Sciatic nerve (tissue), 2 donors: ENCODE measurements at places on chromosomes 2 and 18.

DNA sequence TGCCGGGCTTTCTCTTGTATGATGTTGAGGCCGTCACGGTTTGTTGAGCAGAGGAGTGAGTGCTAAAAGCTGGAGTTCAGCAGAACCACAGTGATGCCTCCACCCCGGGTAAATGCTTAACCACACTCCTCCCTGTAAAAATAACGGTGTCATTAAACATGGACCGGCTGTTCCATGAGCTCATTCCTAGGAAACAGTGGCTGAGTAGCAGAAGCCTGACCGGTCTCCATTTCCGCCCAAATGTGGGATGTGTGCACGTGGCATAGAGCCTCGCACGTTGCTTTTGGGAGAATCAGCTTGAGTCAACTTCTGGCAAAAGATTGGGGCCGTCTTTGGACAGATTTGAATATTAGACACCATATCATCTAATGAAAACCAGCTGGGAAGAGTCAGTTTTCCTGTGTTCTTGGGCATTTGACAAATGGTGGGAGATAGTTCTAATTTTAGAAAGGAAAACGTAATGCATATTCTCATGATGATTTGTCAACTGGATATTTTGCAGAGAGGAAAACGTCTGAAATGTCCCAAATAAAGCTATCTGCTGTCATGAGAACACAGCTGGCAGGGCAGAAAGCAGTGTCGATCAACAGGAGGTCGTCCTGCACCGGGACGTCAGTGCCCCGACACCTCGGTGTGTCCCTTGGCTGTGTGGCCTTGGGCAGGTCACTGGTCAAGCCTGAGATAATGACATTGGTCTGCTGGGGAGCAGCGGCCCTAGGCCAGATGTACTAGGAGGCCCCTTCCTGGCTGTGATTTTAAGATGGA, 42.4 kb downstream of the LRRFIP1 start:
- peak; percentile 70 for DNase-seq

DNA sequence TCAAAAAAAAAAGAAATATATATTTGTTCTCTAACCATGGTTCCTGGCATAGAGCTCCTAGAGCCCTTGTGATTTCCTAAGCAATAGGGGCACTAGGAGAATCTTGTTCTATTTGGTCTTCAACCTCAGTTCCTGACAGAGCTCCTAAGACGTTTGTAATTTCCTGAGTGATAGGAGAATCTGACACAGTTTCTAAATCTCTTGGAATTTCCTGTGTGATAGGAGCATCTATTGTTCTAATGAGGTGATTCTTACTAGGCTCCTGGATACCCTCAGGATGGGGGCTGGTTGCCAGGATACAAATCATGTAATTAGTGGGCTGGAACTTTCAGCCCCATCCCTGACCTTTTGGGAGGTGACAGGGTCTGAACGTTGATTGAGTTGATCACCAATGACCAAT, 245.8 kb downstream of the ZEB2 start:
- DNase-seq, result no peak

DNA sequence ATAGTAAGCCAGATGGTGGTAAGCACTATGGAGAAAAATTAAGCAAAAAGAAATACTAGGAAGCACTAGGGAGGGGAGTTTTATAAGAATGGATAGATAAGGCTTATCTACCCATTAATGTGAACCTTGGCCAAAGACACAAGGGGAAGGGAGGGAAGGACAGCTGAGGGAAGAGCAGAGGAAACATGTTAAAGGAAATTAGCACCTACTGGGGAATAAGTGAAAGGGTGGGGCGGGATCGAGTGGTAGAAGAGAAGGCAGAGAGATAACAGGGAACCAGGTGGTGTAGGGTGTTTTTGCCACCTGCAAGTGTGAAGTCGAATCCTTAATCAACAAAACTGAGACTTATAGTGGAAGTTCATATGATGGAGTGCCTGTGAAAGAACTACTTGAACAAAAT, 1.7 kb downstream of the UNC80 start:
- no peak for DNase-seq

DNA sequence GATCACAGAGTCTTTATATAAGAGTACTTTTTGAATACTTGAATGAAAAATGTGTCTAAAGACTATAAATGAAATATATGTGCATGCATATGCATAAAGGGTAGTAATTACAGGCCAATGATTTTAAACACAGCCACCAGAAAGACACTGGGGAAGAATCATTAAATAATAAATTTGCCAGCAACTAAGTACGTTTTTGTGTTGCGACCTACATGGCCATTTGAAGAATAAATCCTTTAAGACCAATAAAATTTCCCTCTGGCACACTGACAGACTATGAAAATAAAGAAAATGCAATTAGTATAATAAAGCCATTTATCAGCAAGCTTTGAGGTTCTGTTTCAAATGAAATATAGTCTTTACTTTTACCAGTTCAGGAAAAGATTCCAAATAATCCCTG, 1413.3 kb downstream of the LRP1B start:
- DNase-seq, result no peak

- no peak for DNase-seq
Observed at GRCh38 chr18:36203360-36203895, 16.1 kb downstream of the MOCOS start.

DNA sequence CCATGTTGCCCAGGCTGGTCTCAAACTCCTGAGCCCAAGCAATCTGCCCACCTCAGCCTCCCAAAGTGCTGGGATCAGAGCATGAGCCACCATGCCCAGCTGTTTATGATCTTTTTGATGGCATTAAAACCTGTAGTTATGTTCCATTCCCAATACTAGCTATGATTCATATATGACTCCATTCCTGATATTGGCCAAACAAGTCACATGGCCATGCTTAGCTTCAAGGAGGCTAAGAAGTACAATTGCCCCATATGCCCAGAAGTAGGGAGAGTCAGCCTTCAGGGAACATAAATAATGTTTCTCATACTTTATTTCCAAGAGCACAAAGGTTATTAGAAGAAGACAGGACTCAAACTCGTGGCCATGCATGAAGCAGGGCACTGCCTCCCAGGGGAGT, 132.4 kb upstream of the RAB6C start:
- no peak for DNase-seq
